ENCODE measurements at places on chromosomes 7 and 10.

DNA sequence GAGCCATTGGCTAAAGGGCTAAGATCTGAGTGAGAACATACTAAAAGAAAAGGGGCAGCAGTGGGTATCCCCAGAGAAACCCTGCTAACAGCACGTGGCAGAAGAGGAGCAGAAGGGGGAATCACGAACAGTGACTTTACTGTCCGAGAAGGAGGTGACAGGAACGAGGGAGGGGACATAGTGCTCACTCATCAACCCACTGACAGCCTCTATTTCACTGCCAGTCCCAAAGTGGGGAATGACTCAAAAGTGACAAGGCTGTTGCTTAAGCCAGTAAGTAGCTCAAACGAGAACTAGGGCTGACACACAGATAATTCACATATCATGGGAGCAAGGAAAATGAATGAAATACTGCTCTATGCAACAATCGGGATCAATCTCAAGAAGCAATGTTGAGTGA, 92.7 kb downstream of the RSU1 start:
- no peak for DNase-seq

GRCh38 chr7:64849250-64849923, 53.7 kb upstream of the ZNF273 start:
- DNase-seq, result no peak

- peak; percentile 75 for DNase-seq
Measured at GRCh38 chr10:102408728-102409603, 9.6 kb downstream of the PSD start.

DNA sequence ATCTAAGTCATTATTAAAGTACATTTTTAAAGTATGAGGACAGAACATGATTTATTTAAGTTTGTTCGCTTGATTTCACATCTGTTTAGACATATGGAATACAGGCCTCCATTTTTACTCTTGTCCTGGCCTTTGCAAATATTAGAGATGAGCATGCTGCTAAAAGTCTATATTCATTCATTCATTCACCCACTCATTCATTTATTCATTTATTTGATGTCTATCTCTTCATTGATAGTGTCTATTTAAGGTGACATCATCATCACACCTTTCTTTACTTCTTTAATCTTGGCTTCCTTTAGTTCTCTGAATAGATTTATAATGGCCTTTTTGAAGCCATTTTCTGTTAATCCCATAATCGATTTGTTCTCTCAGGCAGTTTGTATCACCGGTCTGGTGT, 68.0 kb downstream of the THNSL1 start:
- no peak for DNase-seq

DNA sequence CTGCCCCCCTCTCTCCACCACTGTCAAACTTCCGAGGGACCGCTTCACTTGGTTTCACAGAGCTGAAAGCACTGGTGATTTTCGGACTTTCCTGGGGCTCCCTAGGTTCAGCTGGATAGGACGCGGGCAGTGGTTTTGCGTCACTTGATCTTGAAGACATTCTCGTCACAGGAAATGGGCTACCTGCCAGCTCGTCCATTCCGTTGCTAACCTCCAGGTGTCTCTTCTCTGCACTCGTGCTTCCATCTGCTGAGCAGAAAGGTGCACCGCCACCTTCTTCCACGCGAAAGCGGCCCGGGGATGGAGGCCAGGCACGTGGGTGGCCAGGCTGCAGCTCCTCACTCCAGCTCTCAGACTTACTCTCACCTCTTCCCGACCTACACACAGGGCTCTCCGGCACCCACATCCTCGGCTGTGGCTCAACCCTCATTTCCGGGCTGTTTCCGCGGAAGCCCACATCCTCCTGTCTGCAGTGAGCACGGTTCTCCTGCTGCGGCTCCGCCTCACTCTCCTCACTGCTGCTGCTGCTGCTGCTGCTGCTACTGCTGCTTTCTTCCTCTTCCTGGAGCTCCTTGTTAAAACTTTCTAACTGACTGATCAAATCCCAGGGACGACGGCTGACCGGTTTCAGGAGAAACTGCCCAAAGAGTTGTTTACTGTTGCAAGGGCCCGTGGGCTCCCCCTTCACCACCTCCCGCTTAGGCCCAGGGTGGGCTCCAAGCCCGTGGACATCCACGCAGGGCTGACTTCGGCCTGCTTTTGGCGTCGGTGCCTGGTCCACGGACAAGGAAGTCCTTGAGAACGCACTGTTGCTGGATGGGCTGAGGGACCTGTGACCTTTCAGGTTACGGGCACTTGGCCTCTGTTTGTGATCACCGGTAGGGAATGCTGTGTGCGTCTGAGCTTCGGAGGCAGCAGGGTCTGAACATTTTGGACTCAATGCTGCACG, 32.1 kb downstream of the JCAD start:
- DNase-seq, result peak; percentile 17

All from nephron progenitor cell (in vitro differentiated cells).